CD4-positive, alpha-beta T cell treated with Interleukin-17A for 1 hour (primary cell): ENCODE measurements at places on chromosomes 13 and 19.

- no peak for DNase-seq
Observed at GRCh38 chr19:6012426-6013170, 34.7 kb upstream of the RANBP3 start.

DNA sequence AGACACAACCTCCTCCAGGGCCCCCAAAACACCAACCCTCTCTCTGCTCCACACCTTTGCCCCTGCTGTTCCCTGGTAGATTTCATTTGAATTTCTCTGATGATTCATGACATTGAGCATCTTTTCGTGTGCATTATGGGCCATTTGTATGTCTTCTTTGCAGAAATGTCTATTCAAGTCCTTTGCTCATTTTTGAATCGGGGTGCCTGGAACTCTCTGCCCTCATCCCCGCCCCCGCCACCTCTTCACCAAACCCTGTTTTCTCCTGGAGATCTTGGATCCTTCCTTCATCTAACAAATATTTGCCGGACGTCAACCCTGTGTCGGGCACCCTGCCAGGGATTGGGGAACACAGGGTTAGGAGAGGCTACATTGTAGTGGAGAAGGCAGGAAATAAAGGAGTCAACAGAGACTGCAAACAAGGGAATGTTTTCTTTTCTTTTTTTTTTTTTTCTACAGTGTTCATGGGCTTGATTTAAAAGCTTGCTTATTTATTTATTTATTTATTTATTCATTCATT lies 25.5 kb upstream of the SLC1A5 start:
- DNase-seq: no peak

GRCh38 chr13:98370261-98370660 lies 193.2 kb upstream of the RNF113B start:
- DNase-seq: no peak

DNA sequence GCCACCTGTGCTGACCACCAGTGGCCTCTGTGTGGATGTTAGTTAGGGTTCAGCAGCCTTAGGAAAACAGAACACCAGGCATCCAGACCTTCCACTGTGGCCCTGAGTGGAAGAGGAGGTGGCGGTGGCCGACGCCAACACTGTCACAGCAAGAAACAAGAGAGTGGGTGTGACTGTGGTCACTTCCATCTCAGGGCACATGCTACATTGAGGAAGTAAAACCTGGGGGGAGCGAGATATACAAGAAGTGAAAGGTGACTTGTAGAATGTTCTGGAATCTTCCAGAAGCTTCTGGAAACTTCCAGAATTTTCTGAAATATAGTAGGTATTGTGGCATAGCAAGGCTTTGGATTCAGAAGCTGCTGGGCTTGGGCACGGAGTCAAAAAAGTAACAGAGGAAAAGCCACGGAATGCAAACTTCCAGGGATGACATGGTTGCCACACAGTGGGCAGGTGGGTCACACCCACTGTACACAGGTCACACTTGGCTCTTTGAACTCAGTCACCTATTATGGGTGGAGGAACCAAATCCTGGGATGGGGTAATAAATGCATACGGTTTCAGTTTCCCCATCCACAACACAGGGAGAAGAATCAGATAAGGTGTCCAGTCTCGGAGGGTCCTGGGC lies 24.3 kb downstream of the GNG7 start:
- DNase-seq: peak; percentile 15

- DNase-seq: no peak
Observed at GRCh38 chr19:19059018-19059836, 4.6 kb upstream of the SLC25A42 start.

GRCh38 chr13:30065181-30065580 lies 214.8 kb upstream of the UBL3 start:
- no peak for DNase-seq

GRCh38 chr19:36436531-36436930 lies 18.1 kb upstream of the ZFP82 start:
- no peak for DNase-seq

DNA sequence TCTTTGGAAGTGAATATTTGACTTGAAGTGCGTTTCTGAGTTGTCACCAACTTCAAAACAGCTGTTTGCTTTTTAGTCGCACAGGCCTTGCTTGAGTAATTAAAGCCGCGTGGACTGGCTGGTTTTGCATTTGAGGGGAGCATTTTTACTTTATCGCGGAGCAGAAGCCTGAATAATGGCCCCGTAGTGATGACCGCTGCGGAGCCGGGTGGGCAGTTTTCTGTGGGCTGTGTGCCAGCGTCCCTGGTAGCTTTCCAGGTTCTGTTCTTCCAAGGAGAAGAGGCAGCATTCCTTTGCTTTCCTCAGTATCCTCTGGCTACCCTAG lies 1.1 kb downstream of the NAA16 start:
- DNase-seq: peak; percentile 28

DNA sequence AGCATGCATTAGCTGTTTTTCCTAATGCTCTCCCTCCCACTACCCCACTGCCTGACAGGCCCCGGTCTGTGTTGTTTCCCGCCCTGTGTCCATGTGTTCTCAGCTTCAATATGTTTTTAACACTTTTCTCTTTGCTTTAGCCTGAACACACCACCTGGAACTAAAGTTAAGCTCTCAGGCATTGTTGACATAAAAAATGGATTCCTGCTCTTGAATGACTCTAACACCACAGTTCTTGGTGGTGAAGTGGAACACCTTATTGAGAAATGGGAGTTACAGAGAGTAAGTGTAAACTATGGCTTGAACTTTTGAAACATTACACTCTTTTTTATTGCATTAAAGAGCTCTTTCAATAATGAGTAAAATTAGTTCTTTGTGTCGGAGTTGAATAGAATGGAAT lies 70.1 kb downstream of the TDRD3 start:
- no peak for DNase-seq

GRCh38 chr13:33489563-33489962 lies 204.0 kb upstream of the STARD13 start:
- DNase-seq: no peak

GRCh38 chr19:14416817-14417231 lies 2.3 kb downstream of the DDX39A start:
- peak; percentile 53 for DNase-seq

GRCh38 chr13:114309806-114310410 lies 4.4 kb upstream of the CHAMP1 start:
- no peak for DNase-seq

DNA sequence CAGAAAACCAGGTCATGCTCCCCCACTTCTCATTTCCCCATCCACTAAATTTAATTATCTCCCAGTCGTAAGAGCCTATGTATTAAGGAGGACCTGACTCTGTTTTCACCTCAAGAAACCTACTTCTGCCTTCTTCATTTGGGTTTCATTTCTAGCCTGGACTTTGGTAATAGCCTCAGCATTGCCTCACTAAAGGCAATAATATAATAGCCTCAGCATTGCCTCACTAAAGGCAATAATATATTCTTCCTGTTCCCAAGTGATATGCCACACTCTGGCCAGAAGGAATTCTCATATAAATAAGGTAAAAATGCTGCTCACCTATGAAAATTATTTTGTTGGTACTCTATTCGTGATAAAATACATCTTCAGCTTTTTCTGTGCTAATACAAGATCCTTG lies 993.9 kb downstream of the EFNB2 start:
- no peak for DNase-seq

DNA sequence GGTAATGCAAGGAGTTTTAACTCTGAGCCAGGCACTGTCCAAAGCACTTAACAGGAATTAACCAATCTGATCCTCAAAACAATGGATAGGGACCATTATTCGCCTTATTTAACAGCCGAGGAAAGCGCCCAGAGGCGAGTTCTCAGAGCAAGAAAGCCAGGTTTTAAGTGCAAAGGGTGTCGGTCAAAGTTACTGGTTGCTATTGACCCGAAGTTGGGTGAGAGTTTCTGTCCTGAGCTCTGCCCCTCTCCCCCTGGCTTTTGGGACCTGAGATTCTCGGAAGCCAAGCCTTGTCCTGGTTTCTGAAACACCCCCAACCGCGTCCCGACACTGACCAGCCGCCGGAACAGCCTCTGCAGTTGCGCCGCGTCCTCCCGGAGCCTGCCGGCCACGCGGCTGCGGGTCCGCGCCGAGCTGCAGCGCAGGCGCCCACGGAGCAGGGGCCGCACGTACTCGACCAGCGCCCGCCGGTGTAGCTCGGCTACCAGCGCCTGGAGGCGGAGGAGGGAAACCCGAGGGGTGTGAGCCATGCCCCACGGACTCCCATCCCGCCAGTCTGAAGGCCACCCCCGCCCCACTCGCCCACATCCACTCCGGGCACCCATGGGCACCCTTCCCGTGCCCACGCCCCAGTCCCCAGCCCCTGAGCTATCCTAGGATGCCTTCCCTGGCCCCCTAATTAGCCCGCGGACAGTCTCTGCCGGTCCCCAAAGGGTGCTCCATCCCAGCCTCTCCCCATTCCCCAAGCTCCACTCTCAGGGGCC lies 27.8 kb downstream of the EXOC3L2 start:
- no peak for DNase-seq

DNA sequence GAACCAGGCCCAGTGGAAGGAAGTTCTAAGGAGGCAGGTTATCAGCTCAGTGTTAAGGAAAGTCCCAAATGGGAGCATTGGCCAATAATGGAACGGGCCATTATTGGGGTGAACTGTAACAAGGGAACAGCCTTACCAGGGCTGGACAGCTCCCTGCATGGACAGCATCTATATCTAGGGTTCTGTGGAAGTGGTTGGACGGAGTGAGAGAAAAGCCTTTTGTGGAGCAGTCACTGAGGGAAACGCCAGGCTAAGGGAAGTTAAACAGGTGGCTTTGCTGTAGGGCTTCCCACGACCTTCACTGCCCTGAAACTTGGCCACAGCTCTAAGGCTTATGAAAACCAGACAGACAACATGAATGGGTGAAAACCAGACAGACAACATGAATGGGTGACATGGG lies 17.0 kb downstream of the POU2F2 start:
- DNase-seq: no peak

GRCh38 chr19:9883231-9883758 lies 48.2 kb downstream of the PIN1 start:
- DNase-seq: no peak

GRCh38 chr13:52411629-52412028 lies 5.7 kb upstream of the THSD1 start:
- DNase-seq: no peak

GRCh38 chr19:17611462-17612244 lies 56.2 kb downstream of the COLGALT1 start:
- no peak for DNase-seq

DNA sequence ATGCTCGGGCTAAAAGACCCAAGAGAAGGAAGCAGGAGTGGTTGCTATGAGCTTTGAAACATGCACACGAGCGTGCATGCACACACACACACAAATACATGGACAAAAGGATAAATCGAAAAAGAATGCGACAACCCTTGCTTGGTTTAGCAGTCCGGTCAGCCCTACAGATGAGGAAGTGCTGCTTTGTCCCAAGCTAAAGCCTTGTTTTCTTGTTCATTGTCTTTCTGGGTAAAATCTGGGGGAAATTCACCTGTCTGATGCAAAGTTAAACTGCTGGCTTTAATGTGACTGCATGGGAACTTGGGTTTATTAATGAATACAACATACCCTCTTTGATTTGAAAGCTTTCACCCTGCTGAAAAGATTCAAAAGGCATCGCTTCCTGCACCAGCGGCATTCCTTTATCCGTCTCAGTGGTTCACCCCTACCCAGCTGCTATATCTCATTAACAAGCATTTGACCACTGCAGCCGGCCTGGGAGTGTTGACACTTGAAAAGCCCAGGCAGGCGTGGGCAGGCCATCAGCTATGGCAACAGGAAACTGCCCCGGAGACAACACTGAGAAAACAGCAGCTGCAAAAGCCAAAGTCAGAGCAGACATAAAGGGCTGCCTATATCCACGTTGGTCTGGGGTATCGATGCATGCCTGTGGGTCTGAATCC lies 301.7 kb downstream of the NDFIP2 start:
- DNase-seq: no peak

- no peak for DNase-seq
Observed at GRCh38 chr19:30450100-30450499, 77.9 kb downstream of the ZNF536 start.

DNA sequence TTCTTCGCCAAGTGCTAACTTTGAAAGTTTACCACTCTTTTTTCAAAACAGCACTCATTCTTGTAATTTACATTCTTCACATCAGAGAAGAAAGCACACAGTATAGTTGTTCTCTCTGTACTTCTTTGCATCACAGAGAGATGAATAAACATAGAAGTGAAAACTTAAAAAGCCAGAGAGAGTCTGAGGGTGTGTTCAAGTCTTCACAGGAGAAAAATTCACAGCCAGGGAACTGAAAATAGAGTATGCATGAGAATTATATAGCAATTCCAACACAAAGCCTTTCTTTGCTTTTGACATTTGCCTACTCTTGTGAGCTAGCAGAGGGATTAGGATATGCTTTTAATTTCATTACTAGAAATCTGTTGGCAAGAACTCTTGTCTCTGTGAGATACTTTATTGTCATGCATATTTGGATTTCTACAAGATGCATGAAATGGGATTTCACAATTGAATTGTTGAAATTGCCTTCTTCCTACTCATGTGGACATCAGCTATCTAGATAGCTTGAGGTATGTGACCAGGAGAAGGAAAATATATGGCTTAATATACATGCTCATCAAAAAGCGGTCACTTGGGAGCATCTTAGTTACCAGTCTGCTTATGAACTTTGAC lies 166.1 kb downstream of the SLC7A1 start:
- DNase-seq: no peak

DNA sequence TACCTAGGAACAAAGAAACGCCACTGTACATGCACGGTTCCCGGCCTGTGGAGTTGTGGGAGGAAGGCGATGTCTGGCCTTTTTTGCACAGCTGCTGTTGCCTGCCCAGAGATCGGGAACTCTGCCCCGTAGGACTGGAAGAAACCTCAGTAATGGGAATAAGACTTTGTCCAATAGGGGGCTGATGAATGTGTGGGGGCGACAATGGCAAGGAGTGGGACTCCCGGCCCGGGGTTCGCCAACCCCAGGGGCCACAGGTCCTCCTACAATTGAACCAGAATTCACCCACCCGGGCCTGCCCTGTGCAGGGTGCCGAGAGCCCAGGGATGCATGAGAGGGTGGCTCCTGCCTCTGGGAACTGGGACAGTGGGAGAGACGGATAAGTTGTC lies 2.0 kb upstream of the CEBPA start:
- no peak for DNase-seq

DNA sequence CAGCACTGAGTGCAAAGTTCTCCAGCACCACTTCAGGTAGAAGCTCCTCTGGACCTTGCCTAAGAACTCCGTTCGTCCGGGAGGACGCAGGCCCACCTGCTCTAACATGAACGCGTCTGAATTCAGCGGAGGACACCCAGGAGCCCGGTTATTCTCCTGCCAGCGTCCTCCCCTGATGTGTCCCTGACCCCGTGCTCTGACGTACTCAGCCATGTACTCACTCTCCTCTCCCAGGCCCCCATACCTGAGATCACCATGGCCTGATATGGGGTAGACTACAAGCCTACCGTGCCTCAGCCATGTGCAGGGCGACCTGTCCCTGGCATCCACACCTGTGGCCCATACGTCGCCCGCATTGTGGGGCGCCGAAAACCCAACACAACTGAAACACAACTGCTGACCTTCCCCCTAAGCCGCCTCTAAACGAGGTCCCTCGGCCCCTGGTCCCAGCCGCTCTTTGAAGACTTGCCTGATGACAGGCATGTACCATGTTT lies 744 bp upstream of the ZNF584 start:
- no peak for DNase-seq

DNA sequence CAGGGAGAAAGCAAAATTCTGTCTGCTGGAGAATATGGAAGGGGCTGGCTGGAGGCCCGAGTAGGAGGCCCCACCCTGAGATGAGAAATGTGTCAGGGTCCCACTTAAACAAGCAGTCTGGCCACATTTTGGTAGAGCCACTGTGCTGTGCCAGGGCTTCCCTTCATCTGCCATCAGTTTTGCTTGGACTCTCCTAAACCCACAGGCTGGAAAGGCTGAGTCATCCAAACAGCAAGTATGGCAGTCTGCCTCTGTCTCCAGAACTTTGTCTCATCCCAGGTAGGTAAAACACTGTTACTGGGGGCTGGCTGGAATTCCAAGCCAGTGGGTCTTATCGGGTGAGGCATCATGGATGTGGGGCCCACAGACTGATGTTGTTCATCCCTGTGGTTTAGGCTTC lies 1390.6 kb downstream of the UQCRFS1 start:
- no peak for DNase-seq
